ENCODE measurements at places on chromosomes 1 and 21.
A peak's percentile ranks its signal among the peaks of the same experiment; 100 is the strongest.

DNA sequence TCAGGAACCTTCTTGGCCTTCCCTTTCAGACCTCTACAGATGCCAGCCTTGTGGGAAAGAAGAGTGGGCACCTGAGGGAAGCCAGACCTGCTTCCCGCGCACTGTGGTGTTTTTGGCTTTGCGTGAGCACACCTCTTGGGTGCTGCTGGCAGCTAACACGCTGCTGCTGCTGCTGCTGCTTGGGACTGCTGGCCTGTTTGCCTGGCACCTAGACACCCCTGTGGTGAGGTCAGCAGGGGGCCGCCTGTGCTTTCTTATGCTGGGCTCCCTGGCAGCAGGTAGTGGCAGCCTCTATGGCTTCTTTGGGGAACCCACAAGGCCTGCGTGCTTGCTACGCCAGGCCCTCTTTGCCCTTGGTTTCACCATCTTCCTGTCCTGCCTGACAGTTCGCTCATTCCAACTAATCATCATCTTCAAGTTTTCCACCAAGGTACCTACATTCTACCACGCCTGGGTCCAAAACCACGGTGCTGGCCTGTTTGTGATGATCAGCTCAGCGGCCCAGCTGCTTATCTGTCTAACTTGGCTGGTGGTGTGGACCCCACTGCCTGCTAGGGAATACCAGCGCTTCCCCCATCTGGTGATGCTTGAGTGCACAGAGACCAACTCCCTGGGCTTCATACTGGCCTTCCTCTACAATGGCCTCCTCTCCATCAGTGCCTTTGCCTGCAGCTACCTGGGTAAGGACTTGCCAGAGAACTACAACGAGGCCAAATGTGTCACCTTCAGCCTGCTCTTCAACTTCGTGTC lies 995 bp upstream of the ZBTB48 start:
- DNase-seq, result no peak

GRCh38 chr1:230823931-230824381 lies 44.4 kb downstream of the C1orf198 start:
- no peak for DNase-seq

DNA sequence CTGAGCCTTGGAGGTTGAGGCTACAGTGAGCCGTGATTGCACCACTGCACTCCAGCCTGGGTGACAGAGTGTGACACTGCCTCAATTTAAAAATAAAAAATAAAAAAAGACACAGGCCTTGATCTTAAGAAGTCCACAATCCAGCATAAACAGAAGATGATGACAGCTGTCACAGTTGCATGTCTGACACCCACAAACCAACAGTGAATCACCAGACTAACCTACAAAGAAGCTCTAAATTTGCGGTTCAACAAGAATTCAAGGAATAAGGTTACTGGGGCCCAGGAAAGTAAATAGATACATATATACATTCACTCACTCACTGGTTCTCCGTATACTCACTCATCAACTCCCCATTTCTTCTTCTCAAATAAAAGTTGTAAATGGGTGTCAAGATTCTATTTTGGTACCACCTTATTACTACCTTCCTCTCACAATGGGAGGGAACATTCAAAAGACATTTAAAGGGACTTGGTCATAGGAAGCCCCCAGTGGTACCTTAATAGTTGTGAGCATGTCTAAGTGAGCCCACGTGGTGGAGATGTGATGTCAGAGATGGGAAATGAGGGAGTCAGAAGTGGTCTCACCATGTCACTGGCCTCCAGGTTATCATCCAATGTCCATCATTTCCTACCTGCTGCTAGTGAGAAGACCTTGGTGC lies 66.9 kb upstream of the PRDX6 start:
- no peak for DNase-seq

DNA sequence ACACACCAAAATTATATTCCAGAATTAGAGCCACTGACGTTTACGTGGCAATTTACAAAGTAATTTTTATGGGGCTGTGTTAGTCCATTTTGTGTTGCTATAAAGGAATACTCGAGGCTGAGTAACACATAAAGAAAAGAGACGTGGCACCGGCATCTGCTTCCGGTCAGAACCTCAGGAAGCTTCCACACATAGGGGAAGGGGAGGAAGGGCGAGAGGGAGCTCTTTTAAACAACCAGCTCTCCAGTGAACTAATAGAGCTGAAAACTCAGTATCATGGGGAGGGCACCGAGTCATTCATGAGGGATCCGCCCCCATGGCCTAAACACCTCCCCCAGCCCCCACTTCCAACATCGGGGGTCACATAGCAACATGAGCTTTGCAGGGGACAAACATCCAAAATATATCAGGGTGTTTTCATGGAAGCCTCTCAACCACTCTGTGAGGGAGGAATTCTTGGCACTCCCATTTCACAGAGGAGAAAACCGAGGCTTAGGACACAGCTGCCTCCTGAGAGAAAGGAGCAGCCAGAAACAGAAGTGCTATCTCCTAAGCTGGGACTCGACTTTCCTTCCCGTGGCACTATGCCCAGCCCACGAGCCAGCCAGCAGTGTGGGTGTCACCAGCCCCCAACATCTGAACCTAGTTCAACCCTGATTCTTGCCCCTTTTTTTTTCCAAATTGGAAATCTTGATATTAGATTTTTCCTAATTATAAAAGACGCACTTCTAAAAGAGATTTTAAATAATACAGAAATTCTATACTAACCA lies 29.2 kb downstream of the MIS18A start:
- no peak for DNase-seq

GRCh38 chr1:236132420-236133046 lies 9.8 kb upstream of the GPR137B start:
- no peak for DNase-seq

GRCh38 chr1:31731049-31731565 lies 27.3 kb upstream of the COL16A1 start:
- DNase-seq, result no peak

DNA sequence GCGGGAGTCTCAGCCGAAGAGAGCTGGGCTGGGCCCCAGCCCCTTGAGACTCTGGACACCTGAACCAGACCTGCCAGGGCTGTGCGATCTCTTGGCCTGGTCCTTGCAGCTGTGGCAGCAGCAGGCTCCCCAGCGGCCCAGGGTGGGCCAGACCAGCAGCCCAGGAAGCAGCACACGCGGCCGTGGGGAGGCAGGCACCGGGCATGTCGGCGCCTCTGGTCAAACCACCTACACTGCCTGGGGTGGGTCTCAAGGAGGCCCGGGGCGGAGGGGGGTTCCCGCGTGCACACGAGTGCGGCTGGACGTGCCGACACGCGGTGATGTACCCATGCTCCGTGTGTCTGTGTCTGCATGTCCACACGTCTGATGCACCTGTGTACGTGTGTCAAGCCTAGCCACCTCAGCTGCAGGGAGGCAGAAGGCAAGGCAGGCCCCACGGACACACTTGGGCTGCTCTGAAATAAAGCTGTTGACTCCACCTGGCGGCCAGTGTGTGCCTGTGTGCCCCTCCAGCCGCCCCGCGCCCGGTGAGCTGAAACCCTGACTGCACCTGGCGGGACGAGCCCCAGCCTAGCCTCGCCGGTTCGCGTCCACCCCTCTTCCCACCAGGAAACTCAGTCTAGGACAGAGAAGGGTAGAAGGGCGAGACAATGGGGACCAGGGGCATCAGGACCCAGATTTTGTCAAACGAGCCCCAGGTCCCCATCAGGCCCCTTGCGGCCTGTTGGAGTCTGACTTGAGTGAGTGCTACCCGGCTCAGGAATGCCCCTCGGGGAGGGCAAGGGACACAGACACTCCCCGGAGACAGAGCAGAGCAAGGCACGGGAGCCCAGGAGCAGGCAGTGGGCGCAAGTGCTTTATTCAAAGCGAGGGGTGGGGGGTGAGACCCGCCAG lies 11.6 kb downstream of the SCNN1D start:
- peak; percentile 37 for DNase-seq

DNA sequence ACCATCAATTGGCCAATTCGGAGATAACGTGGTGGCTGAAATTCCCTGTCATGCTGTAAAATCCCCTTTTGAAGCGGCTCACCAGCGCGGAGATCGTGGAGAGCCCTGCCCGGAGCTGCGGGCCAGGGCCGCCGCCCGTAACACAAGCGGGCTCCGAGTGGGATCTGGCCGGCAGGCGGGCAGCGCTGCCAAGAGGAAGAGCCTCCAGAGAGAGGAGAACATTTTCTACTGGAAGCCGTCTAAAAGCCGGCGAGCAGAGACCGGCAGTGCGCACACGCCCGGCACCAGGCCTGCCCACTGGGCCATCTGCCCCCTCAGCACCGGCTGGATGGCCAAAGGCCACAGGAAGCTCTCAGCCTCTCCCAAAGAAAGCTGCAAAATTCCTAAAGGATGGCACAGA lies 15.5 kb downstream of the SSBP3 start:
- no peak for DNase-seq

- no peak for DNase-seq
These were observed 60.8 kb downstream of the EDN2 start for GRCh38 chr1:41423511-41424191.

DNA sequence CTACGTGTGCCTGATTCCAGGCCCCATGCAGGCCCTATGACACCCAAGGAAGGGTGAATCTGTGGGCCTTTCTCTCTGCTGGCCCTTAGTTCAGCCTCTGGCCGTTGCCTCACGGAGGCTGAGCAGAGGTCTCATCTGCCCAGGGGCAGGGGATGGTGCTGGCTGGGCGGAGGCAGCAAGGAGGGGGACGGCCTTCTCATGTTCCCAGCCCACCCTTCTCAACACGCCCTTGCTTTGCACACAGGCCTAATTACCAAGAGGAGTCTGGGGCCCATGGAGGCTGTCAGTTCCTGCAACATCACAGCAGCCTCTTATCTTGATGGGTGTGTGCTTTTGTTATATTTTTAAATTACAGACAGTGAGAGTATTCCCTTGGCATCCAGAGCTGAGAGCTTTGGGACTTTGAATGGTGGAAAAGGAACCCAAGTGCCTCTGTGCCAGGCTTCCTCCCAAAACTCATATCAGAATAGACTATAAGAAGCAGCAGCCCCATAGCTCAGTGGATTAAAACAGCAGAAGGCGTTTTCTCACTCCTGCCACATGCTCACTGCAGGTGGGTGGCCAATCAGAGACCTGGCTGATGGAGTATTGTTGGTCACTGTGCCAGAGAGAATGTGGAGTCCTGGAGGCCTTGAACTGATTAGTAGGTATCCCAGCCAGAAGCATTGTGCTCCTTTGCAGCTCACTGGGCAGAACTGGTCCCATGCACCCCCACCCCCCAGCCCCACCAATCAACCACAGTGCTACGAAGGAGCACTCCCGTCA lies 164.9 kb downstream of the CAMTA1 start:
- DNase-seq, result no peak

GRCh38 chr1:205313563-205314308 lies 7.8 kb downstream of the NUAK2 start:
- no peak for DNase-seq

Data from NCI-H460 (cell line).